Cortex of kidney (tissue), 1 donor: ENCODE measurements at places on chromosomes 7 and 10.

DNA sequence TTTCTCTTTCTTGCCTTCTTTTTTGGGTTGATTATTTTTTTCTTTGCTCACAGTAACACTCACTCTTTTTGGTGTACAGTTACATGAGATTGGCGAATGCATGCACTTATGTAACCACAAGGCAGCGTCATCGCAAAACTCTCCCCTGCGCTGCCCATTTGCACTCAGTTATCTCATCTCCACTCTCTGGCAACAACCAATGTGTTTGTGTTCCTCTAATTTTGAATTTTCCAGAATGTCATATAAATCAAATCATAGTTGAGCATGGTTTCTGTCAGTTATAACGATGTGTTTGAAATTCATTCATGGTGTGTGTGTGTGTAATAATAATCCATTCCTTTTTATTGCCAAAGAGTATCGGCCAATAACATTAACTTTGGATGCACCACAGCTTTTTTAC lies 23.0 kb upstream of the IGFBP3 start:
- DNase-seq: no peak

GRCh38 chr10:119687192-119688032 lies 36.2 kb downstream of the BAG3 start:
- DNase-seq: no peak

GRCh38 chr10:64191286-64191685 lies 670.1 kb downstream of the REEP3 start:
- no peak for DNase-seq

DNA sequence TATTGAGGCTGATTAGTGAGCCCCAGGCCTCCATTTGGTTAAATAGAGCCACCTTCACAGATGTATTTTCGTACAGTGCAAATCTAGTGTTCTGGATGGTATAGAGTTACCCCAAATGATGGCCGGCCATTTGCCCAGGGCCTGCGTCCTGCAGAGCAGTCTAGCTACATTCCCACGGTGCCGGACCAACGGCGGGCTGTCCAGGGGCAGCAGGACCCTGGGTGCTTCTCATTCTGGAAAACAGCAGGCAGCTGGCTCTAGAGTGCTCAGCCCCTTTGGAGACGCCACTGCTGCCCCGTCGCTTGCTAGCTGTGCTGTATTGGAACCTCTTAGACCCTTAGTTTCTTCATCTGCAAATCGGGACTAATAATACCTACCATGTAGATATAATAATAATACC lies 149.1 kb downstream of the RGS10 start:
- DNase-seq: no peak

- DNase-seq: no peak
Observed at GRCh38 chr10:9579110-9579705, 1438.5 kb upstream of the CELF2 start.

DNA sequence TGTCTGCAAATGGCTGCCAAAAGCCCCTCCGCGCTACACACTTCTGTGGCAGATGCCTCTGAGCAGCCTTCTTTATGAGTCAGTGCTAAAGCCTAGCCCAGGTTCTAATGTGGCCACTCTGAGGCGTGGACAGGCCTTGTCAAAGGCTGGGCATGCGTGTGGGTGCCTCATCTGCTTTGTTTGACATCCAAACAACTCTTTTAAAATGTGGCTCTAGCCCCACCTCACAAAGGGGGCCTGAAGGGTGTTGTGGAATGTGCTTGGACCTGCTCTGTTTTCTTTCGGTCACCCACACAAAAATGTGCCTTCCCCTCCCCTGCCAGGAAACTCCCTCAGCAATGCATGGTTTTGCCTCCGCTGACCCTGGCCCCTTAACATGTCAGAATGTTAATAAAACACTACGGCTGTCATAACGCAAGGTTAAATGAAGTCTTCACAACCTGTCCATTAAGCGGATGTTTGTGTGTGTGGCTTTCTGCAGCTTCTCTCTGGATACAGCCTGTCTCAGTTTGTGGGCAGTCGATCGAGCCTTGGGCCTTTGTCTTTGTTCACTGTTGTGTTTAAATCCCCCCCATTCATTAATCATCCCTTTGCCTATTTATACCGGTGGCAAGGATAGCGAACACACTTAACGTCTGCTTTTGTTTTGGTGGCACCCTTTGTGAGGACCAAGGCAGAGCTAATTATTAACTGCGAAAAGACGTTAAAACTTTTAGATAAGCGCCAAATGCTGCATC lies 718.9 kb downstream of the LRMDA start:
- no peak for DNase-seq

DNA sequence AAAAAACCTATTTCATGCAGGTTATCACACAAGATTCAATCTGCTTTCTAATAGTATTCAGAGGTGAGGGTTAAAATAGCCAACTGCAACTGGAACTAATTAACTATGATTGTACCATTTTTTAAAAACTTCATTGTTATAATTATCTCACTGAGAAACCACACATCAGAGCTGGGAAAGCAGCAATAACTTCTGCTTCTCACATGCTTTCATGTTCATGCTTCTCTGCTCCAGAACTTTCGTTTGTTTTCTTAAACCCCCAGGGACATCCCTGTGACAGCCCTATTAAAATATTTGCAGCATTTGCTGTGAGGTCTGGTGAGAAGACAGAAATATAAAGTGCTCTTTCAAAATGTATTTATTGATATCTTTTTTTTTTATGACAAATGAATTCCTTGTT lies 389.0 kb upstream of the SORCS1 start:
- no peak for DNase-seq

DNA sequence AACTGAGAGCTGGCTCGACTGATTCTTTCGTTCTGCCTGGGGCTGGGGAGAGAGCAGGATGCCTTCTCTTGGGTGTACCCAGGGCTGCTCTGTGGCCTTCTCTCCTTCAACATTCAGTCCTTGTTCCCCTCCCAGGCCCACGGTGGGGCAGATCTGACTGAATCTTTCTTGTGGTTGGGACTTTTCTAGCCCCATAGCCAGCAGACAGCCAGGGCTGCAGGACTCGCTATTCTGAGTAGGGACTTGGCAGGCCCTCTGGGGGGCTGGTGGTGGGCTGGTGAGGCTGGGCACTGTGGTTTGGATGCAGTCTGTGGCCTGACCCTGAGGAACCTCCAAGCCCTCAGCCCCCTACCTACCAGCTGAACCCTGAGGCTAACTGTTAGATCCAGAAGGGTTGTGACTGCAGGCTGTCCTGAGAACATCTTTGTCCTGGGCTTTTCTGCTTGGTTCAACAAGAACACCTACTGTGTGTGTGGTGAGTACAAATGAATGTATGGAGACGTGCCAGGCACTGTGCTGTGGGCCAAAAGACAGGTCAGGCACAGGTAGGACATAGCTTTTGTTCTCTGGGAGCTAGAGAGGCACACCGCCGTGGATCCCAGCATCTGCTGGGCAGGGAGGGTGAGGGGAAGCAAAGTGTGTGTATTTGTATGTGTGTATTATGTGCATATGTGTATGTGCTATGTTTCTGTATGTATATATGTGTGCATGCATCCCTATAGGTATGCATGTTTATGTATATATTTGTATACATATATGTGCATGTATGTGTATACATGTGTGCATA lies 2.1 kb upstream of the PALD1 start:
- DNase-seq: no peak

DNA sequence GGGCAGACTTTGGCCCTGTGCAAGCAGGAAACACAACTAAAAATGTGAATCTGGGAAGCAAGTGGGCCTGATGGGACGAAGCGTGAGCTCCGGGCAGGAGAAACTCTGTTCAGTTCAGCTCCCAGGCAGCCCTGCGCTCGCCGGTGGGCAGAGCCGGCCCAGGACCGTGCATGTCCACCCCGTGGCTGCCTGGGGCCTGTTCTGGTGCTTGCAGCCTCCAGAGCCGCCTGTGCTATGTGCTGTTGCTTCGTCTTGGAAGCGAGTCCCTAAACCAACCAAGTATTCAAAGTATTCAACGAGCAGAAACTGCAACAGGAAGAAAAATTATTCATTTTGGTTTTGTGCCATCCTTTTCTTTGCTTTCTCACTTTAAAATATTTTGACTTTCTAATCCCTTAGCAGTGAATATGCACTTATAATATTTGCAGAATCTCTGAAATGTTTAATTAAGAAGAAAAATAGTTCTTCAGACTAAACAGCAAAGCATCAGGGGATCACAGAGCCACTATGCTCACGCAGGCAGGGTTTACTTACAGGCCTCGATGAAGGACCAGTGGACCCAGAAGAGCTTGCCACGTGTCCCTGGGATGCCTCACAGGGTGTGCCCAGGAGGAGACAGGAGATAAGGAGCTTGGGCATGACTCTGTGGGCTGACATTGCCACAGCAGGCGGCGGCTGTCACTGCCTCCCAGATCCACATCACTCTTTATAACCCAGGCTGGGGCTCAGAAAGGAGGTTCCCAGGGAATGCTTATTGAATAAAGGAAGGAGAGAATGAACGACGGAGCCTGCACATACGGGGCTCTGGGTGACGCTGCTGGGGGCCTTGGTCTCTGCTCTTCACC lies 45.6 kb downstream of the VIPR2 start:
- no peak for DNase-seq

DNA sequence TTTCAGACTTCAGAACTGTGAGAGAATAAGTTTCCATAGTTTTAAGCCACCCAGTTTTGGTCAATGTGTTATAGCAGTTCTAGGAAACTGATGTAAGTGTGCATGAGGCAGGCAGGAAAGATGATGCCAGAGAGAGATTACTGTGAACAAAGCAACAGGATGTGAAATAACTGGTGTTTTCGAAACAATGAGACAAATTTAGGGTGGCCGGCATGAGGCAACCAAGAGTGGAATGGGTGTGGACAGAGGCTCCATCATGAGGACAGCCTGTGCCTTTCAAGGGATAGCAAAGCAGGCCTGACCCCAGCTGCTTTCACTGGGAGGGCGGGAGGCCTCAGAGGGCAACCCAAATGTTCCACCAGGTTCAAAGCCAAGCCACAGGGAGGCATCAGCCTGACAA lies 67.3 kb upstream of the UCN3 start:
- no peak for DNase-seq

DNA sequence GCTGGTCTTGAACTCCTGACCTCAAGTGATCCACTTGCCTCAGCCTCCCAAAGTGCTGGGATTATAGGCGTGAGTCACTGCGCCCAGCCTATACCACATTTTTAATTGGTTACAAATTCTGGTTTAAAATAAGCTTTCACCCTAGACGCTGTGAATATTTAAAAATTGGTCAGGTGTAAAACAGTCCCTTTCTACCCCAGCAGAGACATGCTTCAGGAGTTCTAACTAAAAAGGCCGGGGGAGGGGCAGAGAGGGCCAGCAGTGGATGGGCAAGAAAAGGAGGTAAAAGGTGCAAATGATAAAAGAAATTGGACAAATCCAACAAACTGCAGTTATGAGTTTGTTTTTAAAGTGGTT lies 70.0 kb downstream of the WAPL start:
- no peak for DNase-seq

- DNase-seq: no peak
Observed at GRCh38 chr10:26887611-26888215, 27.0 kb upstream of the ABI1 start.

- no peak for DNase-seq
Observed at GRCh38 chr7:2975821-2976371, 67.8 kb downstream of the CARD11 start.

DNA sequence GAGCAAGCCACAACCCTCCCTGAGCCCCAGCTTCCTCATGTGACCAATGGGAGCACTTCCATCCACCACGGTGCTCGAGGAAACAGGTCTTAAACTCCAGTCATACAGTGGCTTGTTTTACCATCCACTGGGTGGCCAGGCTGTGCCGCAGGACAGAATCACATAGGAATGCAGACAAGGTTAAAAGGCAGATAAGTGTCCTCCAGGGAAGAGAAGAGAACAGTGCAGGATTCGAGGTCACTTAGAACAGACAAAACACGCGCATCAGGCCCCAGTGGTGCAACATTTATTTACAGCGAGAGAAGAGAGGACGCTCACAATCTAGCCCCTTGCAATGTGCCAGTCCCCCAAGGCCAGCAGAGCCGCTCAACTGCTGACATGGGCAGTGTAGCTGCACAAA lies 92.8 kb downstream of the TMEM130 start:
- DNase-seq: no peak

- DNase-seq: no peak
Observed at GRCh38 chr10:63866747-63867140, 345.5 kb downstream of the REEP3 start.
